ENCODE measurements at places on chromosomes 13 and 19.

- DNase-seq = no peak
These were observed 8.5 kb downstream of the PGLS start for GRCh38 chr19:17519967-17520366.

GRCh38 chr19:10998666-10999065 lies 37.8 kb downstream of the SMARCA4 start:
- DNase-seq = no peak

DNA sequence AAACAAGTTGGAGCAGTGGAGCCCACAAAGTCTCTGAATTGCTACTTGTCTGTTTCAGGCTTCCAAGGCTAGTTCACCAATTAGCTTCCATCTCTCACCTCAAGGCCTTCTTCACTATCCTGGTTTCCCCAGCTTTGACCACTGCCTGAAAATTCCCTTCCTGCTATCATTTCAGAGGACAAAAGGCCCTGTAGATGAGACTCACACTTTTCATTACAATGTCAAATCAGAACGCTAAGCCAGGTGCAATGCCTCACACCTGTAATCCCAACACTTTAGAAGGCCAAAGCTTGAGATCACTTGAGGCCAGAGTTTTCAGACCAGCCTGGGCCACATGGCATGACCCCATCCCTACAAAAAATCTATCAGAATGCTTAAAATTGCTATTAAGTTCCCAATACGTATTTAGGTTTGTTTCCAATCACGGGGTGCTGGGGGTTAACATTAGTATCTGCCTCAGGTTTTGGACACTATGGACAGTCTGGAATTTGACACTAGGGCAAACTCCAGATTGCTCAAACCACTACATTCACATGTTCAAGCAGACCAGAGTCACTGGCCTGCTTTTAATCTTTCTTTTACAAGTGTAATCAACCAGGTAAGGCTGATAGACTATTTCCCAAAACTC lies 5.5 kb downstream of the TPT1 start:
- no peak for DNase-seq

GRCh38 chr13:33789066-33789606 lies 28.8 kb upstream of the RFC3 start:
- no peak for DNase-seq

- DNase-seq = no peak
These were observed 186.9 kb upstream of the STARD13 start for GRCh38 chr13:33472446-33472845.

DNA sequence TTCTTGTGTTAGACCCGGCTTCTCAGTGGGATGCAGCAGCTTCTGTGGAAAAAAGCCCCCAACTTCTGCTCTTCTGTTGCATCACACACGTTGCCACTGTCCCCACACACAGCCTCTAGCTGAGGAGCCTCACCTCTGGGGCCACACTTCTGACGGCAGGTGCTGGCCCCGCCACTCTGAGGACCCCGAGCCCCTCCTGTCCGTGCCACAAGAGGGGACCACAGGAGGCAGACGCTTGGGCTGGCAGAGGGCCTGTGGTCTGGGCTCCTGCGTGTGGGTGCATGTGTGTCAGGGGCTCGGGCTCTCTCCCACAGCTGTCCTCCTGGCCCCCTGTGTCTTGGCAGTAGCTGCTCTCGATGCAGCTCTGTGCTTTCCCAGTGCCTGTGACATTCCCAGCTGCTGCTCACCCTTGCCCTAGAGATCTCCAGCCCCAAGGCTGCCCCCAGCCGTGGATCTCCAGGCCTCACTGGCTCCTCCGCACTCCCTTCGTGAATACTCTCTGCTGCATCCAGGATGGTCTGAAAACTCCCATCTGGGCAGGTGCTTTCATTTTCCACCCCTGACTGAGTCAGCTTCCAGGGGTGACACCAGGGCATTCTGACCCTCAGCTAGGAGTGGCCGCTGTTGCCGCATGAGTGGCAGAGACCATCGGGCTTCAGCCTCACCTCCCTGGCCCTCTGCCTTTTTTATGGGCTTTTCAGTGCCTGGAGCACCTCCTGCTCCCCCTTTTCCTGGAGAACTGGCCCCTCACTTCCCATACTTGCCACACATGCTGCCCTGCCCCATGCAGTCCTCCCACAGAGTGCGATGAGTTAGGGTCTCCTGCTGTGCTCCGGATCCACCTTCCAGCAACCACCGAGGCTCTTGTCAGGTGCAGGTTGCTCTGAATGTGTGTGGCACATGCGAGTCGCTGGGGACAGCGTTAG lies 13.7 kb downstream of the MAU2 start:
- DNase-seq = no peak

GRCh38 chr19:12800466-12800770 lies 1.2 kb downstream of the PRDX2 start:
- DNase-seq = no peak

DNA sequence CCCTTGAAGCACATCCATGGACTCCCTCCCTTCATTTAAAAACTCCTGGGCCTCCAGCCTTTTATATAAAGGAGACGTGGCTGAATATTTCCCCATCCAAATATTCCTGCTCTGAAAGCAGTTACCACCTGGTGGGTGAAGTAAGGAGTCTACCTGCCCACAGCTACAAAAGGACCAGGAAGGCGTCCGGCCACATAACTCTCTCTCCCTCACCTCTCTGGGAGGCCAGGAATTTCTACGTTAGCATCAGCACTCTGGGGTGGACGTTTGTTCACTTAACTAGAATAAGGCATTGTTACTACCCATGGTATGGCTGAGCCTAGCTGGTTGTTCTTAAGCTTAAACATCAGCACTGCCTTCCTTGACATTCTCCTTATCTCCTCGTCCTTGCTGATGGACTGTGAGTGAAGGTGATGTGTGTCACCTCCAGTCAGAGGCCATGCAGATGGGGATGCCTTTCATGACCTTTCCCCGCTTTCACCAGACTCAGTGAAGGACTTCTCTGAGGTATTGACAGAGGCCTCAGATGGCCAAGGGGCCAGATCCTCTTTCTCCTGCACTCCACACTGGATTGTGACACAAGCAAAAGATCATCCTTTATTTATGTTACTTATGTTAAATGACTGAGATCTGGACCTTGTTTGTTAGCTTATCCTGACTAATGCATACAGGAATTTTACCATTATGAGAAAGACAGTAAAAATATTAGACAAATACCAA lies 22.2 kb upstream of the KPNA3 start:
- no peak for DNase-seq

- DNase-seq = no peak
These were observed 31.9 kb downstream of the NFIC start for GRCh38 chr19:3398114-3398899.

- no peak for DNase-seq
These were observed 1.6 kb upstream of the ZNF567 start for GRCh38 chr19:36685835-36686234.

GRCh38 chr13:41658057-41658661 lies 200.8 kb downstream of the RGCC start:
- no peak for DNase-seq

- DNase-seq = no peak
These were observed 57.5 kb downstream of the ERICH4 start for GRCh38 chr19:41500443-41500842.

GRCh38 chr19:6668691-6669090 lies 1.3 kb downstream of the TNFSF14 start:
- no peak for DNase-seq

DNA sequence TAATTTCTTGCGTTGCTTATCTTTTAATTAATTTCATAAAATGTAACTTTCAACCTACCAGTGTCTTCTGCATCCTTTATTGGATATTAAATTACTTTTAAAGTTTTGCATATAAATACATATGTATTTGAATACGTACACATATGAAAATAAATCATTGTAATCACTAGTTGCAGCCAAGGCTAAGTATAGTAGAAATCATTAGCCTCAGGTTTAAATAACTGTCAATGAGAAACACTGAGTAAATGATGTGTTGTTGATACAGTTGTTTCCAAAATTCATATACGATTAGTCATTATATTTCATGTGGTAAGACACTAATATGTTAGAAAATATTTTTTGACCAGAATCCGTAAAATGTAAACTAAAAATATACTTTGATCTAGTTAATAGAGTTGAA lies 1267.1 kb upstream of the PCDH20 start:
- no peak for DNase-seq

- DNase-seq = no peak
These were observed 96.5 kb downstream of the DHRS12 start for GRCh38 chr13:51707461-51707860.

- DNase-seq = no peak
These were observed 2.1 kb downstream of the POU4F1 start for GRCh38 chr13:78601124-78601873.

DNA sequence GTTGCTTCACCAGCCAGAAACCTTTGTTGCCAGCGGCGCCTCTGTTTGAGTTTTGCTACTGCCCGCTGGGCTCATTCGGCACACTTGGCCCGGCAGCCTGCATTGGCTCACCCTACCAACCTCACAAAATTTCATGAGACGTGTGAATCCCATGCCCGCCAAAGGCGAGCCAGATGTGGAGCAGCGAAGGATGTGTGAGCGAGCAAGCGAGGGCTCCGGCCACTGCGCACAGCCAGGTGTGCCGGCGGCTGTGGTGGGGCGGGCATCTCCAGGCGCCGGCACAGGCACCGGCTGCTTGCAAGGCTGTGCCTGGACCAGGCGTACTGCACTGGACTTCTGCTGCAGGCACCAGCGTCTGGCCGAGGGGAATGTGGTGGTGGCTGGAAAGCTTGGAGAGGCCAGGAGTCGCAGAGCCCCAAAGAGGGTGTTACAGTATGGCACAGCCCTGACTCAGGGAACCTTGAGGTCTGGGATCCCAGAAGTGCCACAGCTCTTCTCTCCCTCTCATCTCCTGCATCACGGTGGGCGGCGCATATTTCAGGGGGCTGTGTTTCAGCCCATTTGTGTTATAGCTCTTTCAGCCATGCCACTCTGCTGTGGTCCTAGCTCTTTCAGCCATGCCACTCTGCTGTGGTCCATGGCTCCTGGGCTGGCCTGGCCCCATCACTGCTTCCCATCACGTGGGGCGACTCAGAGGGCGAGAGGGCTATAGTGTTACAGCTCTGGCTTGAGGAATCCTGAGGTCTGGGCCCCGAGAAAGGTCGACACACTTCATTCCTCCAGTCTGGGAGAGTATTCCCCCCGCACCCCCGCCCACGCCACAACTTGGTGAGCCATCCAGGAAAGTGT lies 592.0 kb upstream of the SLITRK5 start:
- DNase-seq = no peak

GRCh38 chr13:34207872-34208271 lies 389.9 kb downstream of the RFC3 start:
- no peak for DNase-seq

DNA sequence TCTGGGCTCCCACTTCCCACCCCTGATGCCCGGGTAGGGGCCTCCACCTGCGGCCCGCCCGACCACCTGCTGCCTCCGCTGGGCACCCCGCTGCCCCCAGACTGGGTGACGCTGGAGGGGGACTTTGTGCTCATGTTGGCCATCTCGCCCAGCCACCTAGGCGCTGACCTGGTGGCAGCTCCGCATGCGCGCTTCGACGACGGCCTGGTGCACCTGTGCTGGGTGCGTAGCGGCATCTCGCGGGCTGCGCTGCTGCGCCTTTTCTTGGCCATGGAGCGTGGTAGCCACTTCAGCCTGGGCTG lies 7.9 kb downstream of the DBP start:
- DNase-seq = no peak

GRCh38 chr13:52845766-52846566 lies 2.5 kb downstream of the PCDH8 start:
- DNase-seq = no peak
